ENCODE measurements at places on chromosomes 6 and 20. TPM values are rescaled to one million over a fixed set of nuclear protein-coding genes. Genes with fewer than 3 reads are reported as not detected.

Gene EDN1
- not detected for total RNA-seq

DNA sequence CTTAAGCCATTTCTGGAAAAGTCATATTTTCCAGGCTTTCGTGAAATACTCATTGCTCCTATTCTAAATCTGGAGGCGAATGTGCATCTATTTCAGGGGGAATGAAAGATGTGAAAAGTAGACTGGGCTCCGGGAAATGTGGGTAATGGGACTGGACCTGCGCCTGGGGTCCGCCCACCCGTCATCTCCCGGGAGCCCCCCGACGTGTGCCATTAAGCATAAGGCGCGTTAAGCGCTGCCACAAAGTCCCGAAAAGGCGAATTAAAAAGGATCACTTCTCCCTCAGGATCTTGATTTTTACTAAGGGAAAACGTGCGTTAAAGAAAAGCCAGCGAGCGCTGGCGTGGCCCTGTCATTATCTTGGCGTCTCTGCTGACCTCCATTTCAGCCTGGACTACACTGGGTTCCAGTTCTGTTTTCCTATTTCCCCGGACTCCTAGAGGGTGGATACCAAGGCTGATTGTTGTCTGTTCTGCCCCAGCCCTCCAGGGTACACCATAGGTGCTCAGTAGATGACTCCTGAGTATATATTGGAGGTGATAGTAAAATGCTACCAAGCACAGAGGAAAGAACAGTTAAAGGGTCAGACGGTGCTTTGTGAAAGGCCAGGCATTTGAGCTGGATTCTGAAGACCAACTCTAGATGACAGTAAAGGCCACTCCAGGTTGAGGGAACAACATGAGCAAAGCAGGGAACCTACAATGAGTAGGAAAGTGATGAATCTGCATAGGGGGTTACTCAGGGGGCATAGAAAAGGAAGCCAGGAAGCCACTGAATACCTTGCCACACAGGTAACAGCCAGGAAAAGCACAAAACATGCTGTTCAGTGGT, 89.2 kb upstream of the ARID1B start:
- no peak for DNase-seq

Gene GHRH
- total RNA-seq, result not detected

- peak; percentile 67 for DNase-seq
Measured at GRCh38 chr6:26250698-26251044, 114.3 kb upstream of the BTN3A2 start.

Gene LY6G6F
- total RNA-seq, result not detected
